ENCODE measurements at places on chromosomes 16 and 17.

- no peak for DNase-seq
These were observed 83.5 kb downstream of the GP2 start for GRCh38 chr16:20243731-20244281.

- DNase-seq: no peak
These were observed 365.7 kb upstream of the PMFBP1 start for GRCh38 chr16:72537664-72538063.

DNA sequence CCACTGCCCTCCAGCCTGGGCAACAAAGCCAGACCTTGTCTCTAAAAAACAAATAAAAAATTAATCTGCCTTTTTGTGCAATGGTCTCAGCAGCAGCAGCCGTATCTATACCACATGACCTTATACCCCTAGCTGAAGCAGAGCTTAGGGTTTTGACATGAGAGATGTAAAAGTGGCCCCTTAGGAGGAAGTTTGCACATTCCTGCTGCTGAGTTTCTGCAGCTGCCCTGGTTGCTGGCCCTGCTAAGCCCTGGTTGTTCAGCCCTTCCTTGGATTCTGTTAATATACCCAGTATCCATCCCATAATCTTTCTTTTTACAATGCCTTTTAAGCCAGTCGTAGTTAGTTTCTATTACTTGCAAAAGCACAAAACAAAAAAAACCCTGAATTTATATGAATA, 33.0 kb upstream of the PRKCB start:
- no peak for DNase-seq

DNA sequence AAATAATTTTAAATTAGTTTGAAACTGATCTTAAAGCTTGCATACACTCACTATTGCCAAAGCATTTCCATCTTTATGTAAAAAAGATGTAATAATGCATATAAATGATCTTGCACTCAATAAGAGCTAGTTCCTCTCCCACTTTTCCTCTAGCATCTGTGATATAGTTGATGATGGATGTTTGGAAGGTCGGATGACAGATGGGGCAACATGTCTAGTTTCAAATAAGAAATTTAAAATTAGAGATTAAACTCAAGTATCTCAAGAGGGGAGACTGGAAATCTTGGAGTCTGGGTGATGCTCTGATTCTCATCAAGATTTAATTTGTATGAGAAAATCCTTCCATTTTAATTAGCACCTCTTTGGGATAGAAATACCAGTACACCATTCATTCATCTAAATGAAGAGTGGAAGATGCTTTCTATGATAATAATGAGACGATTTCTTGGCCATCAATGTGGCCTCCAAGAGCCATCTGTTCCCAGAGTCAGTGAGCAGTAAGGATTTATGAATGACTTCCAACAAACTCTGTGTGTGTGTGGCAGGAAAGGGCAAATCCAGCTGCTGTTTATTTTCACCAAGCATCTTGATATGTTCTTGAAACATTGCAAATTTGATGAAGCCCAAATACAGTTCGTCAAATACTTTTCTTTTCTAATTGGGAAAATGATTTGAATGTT, 616.3 kb upstream of the CDH8 start:
- DNase-seq: no peak

- no peak for DNase-seq
These were observed 25.0 kb downstream of the USP10 start for GRCh38 chr16:84724606-84725309.
